Sciatic nerve (tissue), 2 donors: ENCODE measurements at places on chromosomes 1 and 21. TPM values are rescaled to one million over a fixed set of nuclear protein-coding genes. Genes with fewer than 3 reads are reported as not detected.

Gene TMEM54
- 12.3 TPM for total RNA-seq

Gene UFC1
- total RNA-seq = 70.4 TPM

GRCh38 chr1:25871086-25871703 is 4.3 kb downstream of the PAQR7 start:
- peak; percentile 37 for DNase-seq

- DNase-seq = no peak
Measured at GRCh38 chr1:146032631-146033219, 11.2 kb upstream of the HJV start.

GRCh38 chr1:61337981-61338848 is 255.9 kb downstream of the NFIA start:
- peak; percentile 70 for DNase-seq

DNA sequence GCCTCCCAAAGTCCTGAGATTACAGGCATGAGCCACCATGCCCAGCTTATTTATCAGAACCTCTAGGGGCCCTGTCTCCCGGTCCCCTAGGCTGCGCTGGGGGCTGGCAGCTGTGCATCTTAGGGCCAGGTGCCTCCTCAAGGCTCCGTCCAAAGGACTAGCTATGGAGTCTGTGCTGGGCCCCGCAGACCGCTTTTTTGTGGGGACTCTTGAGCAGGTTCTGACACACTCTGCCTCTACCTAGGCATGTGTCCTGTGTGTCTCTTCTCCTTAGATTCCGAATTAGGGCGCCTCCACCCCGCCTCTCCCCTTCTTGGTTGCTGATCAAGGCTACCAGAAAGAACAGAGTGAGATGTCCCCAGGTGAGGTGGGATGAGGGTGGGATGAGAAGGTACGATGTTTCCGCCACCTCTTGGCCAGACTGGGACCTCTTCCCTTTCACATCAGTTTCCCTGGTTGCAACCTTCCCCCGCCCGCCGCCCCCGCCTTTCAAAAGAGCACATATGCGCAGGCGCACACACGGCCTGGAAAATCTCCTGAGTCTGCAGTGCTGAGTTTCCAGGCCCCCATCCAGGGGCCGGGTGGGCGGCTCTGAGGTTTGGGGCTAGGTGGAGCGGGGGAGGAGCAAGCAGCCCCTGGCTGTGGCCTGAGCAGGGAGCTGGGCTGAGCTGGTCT is 5.0 kb upstream of the PTPN7 start:
- no peak for DNase-seq

- DNase-seq = no peak
Measured at GRCh38 chr21:32966120-32966519, 59.6 kb upstream of the OLIG2 start.
